ENCODE measurements at places on chromosomes 12 and 14.

GRCh38 chr14:50926851-50927386, 17.4 kb downstream of the PYGL start:
- no peak for DNase-seq

DNA sequence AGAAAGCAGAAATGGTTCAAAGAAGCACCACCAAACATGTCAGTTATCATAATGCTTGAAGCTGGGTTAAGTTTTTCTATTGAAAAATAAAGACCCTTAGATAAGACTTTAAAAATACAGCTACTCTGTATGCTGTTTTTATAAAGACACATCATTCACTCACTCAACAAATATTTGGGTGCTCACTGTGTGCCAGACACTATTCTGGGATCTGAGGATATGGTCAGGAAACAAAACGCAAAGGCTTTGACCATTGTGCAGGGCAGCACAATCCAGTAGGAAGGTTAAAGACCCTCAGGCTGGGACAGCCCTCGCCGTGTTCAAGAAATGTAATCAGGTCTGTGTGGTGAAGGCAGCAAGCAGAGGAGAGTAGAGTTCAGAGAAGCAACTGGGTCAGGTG, 38.0 kb upstream of the DPY19L2 start:
- DNase-seq, result no peak

GRCh38 chr12:11648514-11649412, 711 bp upstream of the ETV6 start:
- DNase-seq, result peak; percentile 83

DNA sequence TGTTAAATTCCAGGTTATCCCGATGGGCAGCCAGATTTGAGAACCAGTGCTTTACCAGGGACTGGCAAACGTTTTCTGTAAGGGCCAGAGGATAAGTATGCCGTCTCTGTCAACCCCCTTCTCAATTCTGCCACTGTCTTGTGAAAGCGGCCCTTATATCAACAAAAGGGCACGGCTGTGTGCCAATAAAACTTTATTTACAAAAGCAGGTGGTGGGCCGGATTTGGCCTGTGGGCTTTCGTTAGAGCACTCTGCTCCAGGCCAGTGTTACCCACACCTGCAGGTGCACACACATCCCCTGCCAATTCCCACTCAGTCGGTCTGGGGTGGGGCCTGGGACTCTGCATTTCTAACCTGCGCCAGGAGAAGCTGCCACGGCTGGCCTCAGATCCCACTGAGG, 111.2 kb downstream of the RFLNA start:
- DNase-seq, result no peak

- no peak for DNase-seq
Observed at GRCh38 chr12:105522166-105522825, 191.8 kb downstream of the C12orf75 start.

DNA sequence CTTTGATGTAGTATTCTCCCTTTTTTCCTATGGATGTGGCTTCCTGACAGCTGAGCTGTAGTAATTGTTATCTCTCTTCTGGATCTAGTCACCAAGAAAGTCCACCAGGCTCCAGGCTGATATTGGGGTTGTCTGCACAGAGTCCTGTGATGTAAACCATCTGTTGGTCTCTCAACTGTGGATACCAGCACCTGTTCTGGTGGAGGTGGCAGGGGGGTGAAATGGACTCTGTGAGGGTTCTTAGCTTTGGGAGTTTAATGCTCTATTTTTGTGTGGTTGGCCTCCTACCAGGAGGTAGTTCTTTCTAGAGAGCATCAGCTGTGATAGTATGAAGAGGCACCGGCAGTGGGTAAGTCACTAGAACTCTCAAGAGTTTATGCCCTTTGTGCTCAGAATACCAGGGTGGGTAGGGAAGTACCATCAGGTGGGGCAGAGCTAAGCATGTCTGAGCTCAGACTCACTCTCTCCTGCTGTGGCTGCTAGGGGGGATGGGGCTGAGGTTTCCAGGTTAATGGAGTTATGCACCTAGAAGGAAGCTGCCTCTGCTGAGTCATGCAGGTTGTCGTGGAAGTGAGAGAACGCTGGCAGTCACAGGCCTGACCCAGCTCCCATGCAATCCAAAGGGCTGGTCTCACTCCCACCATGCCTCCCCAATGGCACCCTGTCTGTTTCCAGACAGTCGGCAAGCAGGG, 3.0 kb upstream of the TAS2R14 start:
- DNase-seq, result no peak

GRCh38 chr12:58069268-58069963, 128.0 kb downstream of the ATP23 start:
- DNase-seq, result no peak

- no peak for DNase-seq
Observed at GRCh38 chr12:12804432-12804886, 8.7 kb upstream of the DDX47 start.

DNA sequence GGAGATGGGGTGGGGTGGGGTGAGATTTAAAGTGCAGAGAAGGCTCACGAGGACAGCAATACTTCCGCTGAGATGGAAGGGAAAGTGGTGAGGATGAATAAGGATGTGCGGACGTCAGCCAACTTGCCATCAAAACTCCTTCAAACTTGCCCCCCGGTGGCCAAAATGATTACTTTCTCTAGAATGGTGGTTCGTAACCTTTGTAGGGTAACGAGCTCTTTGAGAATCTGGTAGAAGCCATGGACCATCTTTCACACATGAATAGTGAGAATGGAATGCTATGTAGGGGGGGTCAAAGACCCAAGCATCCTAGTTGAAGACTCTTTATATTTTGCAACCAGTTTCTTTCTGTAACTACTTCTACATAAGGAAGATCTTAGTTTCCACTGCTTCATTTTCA, 245.9 kb upstream of the DDHD1 start:
- no peak for DNase-seq

DNA sequence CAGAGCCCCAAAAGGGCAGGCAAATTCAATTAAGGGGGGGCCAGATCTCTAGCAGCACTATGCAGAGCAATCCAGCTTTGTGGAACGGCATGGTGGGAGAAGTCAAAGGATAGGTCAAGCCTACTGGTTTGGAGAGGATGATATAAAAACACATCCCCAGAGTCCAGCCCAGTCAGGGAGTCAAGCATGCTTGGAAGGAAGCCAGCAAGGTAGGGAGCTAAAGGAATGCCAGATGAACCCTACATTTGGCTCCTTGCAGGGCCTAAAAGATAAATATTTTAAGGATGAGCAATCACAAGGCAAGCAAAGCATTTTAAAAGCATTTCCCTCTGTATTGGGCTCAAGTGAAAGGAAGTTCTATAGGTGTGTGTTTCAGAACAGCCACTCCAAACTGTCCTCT, 21.4 kb downstream of the KCTD10 start:
- no peak for DNase-seq

DNA sequence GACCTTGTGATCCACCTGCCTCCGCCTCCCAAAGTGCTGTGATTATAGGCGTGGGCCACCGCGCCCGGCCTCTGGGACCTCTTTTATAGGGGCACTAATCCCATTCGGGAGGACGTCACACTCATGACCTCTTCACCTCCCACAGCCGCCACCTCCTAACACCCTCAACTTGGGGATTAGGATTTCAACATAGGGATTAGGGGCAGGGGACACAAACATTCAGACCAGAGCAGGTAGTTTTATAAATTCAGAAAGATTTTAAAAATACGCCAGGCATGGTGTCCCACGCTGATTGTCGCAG, 49.4 kb downstream of the TPCN1 start:
- DNase-seq, result no peak

- DNase-seq, result no peak
Observed at GRCh38 chr14:71333705-71334104, 426.4 kb downstream of the PCNX1 start.

GRCh38 chr14:32430326-32430725, 101.2 kb downstream of the AKAP6 start:
- DNase-seq, result no peak

GRCh38 chr12:126895951-126896913, 1370.7 kb upstream of the TMEM132C start:
- DNase-seq, result no peak

- DNase-seq, result no peak
Observed at GRCh38 chr14:70020352-70021170, 141.3 kb downstream of the SMOC1 start.

GRCh38 chr12:104544836-104545235, 88.1 kb downstream of the CHST11 start:
- no peak for DNase-seq

DNA sequence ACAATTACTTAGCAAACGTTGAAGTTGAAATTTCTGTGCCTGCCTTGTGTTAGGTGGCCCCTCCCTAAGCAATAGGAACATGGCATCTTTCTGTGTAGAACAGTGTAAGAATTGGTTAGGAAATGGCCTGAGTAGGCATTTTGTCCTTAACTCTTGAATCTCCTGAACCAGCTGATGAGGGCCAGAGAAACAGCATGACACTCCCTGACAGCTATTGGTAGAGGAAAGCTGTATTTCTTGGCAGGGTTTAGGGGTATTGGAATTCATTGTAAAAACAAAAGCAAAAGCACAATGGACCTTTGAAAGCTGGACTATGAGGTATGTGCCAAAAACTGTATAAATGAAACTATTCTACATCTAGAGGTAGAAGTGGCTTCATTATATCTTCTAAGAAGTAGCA, 40.6 kb upstream of the LRTM2 start:
- no peak for DNase-seq

- DNase-seq, result no peak
Observed at GRCh38 chr12:85007836-85008235, 28.2 kb downstream of the TSPAN19 start.

GRCh38 chr14:71524320-71524982, 407.8 kb upstream of the RGS6 start:
- no peak for DNase-seq

DNA sequence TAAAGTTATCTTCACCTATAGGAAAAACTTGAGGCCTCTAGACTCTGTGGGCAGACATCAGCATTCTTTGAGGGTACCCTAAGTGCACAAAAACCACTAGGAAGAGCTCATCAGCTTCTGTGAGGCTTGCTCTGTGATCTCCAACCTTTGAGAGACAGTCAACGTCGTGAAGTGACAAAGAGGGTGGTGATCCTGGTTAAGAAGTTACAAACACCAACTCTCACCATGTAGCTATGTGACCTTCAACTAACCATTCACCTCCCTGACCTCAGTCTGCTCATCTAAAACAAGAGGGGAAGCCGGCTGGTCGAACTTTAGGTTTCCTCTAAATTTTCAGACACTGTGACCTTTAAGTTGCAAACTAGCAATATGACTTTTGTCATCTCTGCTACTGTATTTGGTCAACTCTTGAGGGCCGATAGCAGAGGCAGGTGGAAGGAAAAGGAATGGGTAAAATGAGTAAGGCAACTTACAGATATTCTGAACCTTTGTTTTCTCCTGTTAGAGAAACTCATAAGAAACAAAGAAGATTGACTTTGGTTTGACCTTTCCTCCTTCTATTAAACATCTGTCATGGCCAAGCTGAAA, 103.2 kb upstream of the PARP11 start:
- no peak for DNase-seq

GRCh38 chr12:86257134-86257533, 943 bp upstream of the MGAT4C start:
- DNase-seq, result no peak

- DNase-seq, result no peak
Observed at GRCh38 chr12:117101953-117102799, 3.0 kb upstream of the TESC start.

GRCh38 chr12:132925597-132926414, 30.3 kb downstream of the ZNF605 start:
- no peak for DNase-seq

- DNase-seq, result no peak
Observed at GRCh38 chr14:72560331-72560730, 333.6 kb downstream of the DPF3 start.

GRCh38 chr12:103334466-103334865, 161.3 kb downstream of the C12orf42 start:
- no peak for DNase-seq

- no peak for DNase-seq
Observed at GRCh38 chr12:19639781-19640415, 200.6 kb downstream of the AEBP2 start.

DNA sequence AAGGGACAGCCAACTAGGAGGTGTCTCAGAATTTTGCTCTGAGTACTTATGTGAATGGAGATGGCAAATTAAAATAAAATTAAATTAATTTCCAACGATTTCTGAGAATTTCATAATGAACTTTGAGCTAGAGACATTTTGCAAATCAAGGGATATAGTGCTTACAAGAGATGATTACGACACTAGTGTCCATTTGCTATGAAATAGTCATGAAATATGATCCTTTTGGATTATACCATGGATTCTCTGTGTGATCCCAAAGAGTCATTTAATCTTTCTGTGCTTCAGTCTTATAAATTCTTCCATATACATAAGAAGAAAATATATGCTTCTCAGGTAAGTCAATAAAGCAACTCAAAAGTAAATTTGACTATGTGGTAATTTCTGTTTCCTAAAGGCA, 240.6 kb downstream of the SLC25A21 start:
- no peak for DNase-seq

DNA sequence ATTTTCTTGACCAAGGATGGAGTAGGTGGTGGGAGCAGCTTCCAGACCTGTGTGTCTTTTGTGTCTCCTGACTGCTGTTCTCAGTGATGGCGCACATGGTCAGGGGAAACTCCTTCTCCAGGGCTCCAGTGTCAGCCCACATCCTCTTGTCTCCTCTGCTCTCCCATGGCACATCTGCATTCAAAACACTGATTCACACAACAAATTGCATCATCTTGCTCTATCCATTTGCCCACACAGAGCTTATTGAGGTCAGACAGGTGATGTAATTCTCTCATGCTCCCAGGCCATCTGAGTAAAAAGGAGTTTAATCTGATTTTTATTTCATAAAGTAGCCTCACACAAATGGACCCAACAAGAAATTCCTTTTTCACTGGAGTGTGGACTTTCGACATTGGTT, 21.8 kb upstream of the TMEM132C start:
- no peak for DNase-seq

GRCh38 chr14:90836692-90837063, 20.4 kb upstream of the TTC7B start:
- DNase-seq, result no peak

- DNase-seq, result no peak
Observed at GRCh38 chr12:70448371-70448770, 82.3 kb downstream of the KCNMB4 start.

Data from Right ventricle myocardium inferior (tissue), 1 donor.